ENCODE measurements at places on chromosomes 7 and 10. TPM values are rescaled to one million over a fixed set of nuclear protein-coding genes. Genes with fewer than 3 reads are reported as not detected.

GRCh38 chr7:129612112-129613015, 844 bp downstream of the NRF1 start:
- no peaks in the 10 kb centered on the region for H3K36me3 ChIP-seq
- H3K27ac ChIP-seq: peak overlapping the region; percentile 61
- peak; percentile 78 for DNase-seq
- H3K4me3 ChIP-seq: peak overlapping the region; percentile 48
- H3K27me3 ChIP-seq: no peaks in the 10 kb centered on the region
- no peaks in the 10 kb centered on the region for H3K4me1 ChIP-seq

- H3K27ac ChIP-seq: no peak overlapping the region
- peaks cover 13% of the 10 kb centered on the region for H3K4me1 ChIP-seq
- H3K36me3 ChIP-seq: no peaks in the 10 kb centered on the region
- H3K4me3 ChIP-seq: no peak overlapping the region
These were observed 72.6 kb downstream of the OSBPL3 start for GRCh38 chr7:24907311-24907886.

DNA sequence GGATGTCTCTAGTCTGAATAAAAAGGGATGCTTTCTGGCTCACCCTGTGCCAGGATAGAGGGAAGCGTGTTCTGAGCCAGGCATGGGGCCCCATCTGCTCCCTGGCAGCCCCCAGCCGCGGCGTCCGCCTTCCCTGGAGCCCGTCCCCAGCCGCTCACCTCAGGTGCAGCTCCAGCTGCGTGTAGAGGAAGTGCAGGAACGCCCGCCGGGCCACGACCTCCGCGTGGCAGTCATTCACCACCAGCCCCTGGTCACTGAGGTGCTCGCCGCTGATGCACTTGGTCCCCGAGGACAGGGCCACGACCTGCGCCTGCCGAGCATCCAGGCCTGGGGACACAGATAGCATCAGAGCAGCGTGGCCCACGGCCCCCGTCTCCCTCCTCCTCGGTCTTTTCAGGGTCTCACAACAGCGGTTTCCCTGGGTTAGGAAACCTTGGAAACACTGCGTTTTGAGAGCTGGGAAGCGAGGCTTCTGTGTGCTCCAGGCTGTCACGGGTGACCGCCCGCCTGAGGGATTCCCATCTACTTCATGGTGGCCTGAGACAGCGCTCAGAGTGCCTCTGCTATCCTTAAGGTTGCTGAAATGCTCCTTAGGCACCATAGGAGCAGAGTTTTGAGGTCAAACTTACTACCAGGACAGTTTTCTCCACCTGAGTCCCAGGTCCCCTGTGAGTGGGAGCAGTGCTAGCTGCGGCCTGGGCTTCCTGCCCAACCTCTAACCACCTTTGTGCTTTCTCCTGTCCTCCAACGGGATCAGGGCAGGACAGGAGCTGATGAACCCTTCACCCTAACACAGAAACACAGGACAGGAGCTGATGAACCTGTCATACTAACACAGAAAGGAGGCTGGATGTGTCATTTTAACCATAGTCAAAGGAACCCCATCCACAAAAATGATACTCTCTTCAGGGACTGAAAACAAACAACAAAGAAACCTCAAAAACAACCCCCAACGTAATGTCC, 186.1 kb downstream of the WDR37 start:
- H3K4me1 ChIP-seq: no peaks in the 10 kb centered on the region
- no peak overlapping the region for H3K27ac ChIP-seq
- H3K4me3 ChIP-seq: no peak overlapping the region
- no peaks in the 10 kb centered on the region for H3K27me3 ChIP-seq
- DNase-seq: peak; percentile 39
- H3K36me3 ChIP-seq: no peaks in the 10 kb centered on the region

- H3K36me3 ChIP-seq: no peaks in the 10 kb centered on the region
- no peak for DNase-seq
- peaks cover 4% of the 10 kb centered on the region for H3K4me1 ChIP-seq
- no peak overlapping the region for H3K27ac ChIP-seq
- no peak overlapping the region for H3K4me3 ChIP-seq
These were observed 64.6 kb downstream of the COA1 start for GRCh38 chr7:43664681-43665080.

GRCh38 chr10:95266674-95267095, 24.1 kb downstream of the PDLIM1 start:
- H3K4me1 ChIP-seq: peaks cover 7% of the 10 kb centered on the region
- peaks cover 3% of the 10 kb centered on the region for H3K36me3 ChIP-seq
- DNase-seq: peak; percentile 31
- no peaks in the 10 kb centered on the region for H3K27me3 ChIP-seq

DNA sequence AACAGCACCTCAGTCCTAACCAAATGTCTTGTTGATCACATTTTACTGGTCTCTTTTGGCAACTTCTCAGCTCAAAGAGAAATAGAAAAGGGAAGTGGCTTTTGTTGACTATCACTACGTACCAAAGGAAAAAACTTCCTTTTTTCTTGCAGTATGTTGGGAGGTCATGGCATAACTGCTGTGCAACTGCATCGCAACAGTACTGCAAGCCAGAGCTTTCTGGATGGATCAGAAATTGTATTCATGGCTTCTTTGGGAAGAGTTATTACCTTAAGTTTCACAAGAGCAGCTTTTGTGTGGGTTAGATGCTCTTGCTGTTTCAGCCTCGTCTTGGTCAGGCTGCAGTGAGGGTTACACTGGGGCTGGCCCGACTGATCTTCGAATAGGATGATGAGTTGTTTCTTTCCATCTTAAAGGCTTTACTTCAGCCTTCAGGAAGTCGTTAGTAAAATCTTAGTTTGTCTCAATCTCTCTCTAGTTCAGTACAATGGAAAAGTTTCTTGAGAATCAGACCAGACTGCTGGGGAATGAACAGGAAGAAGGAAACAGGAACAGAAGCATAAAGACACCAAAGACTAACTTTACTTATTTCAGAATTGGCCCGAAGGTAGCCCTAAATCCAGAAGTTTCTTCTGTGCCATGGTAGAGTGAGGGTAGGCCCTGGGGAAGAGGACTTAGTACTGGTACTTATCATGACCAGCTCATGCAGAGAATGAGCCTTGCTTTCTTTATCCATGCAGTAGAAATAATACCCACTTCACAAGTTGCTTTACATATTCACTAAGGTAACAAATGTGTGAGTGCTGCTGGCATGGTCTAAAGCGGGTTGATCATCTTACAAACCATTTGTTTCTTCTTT, 153.6 kb downstream of the CELF2 start:
- no peaks in the 10 kb centered on the region for H3K36me3 ChIP-seq
- no peaks in the 10 kb centered on the region for H3K4me1 ChIP-seq
- DNase-seq: no peak
- H3K4me3 ChIP-seq: no peak overlapping the region

DNA sequence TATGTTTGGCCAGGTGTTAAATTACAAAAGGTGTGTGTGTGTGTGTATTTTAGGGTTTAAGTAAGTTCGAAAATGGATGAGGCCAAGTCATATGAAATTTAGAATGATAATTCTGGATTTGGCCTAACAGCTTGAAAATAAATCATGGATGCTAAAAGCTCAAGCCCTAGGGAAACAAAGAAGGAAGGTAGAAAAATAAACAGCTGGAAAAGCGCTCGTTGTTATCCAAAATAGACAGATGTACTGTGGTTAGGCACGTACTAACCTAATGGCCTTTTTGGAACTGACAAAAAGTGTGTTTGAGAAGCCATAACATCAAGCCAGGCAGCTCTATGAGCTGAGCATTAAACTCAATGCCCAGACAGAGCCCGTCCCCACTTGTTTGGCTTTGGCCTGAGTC, 17.5 kb upstream of the PALS2 start:
- no peaks in the 10 kb centered on the region for H3K36me3 ChIP-seq
- H3K4me3 ChIP-seq: no peak overlapping the region
- H3K27ac ChIP-seq: no peak overlapping the region
- no peak for DNase-seq

GRCh38 chr10:89792187-89792586, 90.8 kb downstream of the KIF20B start:
- no peak for DNase-seq
- H3K4me1 ChIP-seq: no peaks in the 10 kb centered on the region
- H3K27me3 ChIP-seq: no peaks in the 10 kb centered on the region

GRCh38 chr7:91291902-91292301, 27.7 kb downstream of the FZD1 start:
- no peak overlapping the region for H3K4me3 ChIP-seq
- H3K27ac ChIP-seq: no peak overlapping the region
- no peaks in the 10 kb centered on the region for H3K27me3 ChIP-seq

- H3K4me3 ChIP-seq: no peak overlapping the region
- DNase-seq: no peak
- H3K36me3 ChIP-seq: no peaks in the 10 kb centered on the region
These were observed 62.0 kb downstream of the SLIT1 start for GRCh38 chr10:97123765-97124164.

DNA sequence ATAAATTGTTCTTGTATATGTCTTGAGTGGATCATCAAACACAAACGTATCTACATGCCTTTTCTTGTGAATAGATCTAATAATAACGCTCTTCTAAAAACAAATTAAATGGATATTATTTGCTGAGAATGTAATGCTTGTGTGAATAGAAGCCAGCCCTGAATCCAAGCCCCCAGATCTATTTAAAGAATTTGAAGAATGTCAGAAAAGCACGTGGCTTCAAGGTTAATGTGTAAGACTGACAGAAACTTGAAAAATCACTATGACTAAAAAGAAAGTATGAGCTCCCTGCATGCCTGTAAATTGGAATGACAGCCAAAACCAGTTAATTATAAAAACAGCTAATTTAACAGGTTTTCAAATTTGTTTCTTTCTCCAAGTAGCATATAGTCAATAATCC, 43.2 kb upstream of the ATRNL1 start:
- no peaks in the 10 kb centered on the region for H3K36me3 ChIP-seq
- no peak for DNase-seq
- no peak overlapping the region for H3K4me3 ChIP-seq
- H3K27me3 ChIP-seq: no peaks in the 10 kb centered on the region

DNA sequence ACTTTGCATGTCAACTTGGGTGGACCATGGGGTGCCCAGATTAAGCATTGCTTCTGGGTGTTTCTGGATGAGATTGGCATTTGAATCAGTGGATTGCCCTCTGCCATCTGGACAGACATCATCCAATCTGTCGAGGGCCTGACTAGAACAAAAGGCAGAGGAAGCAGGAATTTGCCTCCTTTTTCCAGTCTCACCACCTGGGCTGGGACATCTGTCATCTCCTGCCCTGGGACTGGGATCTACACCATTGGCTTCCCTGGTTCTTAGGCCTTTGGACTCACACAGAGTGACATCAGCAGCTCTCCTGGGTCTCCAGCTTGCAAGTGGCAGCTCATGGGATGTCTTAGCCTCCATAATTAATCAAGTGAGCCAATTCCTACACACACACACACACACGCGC, 10.3 kb downstream of the SLC13A4 start:
- no peaks in the 10 kb centered on the region for H3K36me3 ChIP-seq
- H3K4me1 ChIP-seq: no peaks in the 10 kb centered on the region
- H3K4me3 ChIP-seq: no peak overlapping the region
- no peak overlapping the region for H3K27ac ChIP-seq
- H3K27me3 ChIP-seq: no peaks in the 10 kb centered on the region

Gene COL1A2
- 18.5 TPM for polyA plus RNA-seq

Gene INHBA
- 0.27 TPM for polyA plus RNA-seq

Gene BRI3
- polyA plus RNA-seq: 107 TPM

Gene TMEM120A
- 71.8 TPM for polyA plus RNA-seq

Gene FFAR4
- 2.4 TPM for polyA plus RNA-seq

Gene PROSER2
- 12.4 TPM for polyA plus RNA-seq
